RWPE1 (cell line): ENCODE measurements at places on chromosomes 4 and X.

GRCh38 chrX:131270080-131270479, 19.0 kb downstream of the IGSF1 start:
- no peak for DNase-seq

- DNase-seq, result no peak
These were observed 15.6 kb downstream of the PJA1 start for GRCh38 chrX:69149466-69150280.

- no peak for DNase-seq
These were observed 11.2 kb downstream of the PJA1 start for GRCh38 chrX:69154051-69154450.

GRCh38 chrX:24515447-24515846, 50.4 kb downstream of the PDK3 start:
- DNase-seq, result no peak
